ENCODE measurements at places on chromosomes 5 and 9. TPM values are rescaled to one million over a fixed set of nuclear protein-coding genes. Genes with fewer than 3 reads are reported as not detected.

The TSSK1B gene
- total RNA-seq, result 0.10 TPM

DNA sequence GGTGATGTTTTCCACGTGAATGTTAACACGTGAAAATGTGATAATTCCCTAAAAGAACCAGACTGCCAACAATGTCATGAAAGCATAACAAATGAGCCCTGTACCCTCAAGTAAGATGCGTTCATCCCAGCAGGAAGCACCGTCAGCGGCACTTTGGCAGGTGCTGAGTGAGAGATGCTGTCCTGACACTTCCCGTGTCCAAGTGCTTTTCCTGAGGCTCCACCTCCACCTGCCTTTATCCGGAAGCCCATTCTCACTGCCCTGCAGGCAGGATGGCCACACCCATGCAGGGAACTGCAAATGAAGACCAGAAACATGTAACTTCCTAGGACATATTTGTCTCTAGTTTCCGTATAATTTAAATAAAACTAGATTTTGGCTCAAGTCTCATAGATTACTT lies 238.0 kb upstream of the IRX2 start:
- DNase-seq, result no peak

GRCh38 chr9:121232251-121232650 lies 30.6 kb upstream of the RAB14 start:
- no peak for DNase-seq

The FYB1 gene
- 13.4 TPM for total RNA-seq

DNA sequence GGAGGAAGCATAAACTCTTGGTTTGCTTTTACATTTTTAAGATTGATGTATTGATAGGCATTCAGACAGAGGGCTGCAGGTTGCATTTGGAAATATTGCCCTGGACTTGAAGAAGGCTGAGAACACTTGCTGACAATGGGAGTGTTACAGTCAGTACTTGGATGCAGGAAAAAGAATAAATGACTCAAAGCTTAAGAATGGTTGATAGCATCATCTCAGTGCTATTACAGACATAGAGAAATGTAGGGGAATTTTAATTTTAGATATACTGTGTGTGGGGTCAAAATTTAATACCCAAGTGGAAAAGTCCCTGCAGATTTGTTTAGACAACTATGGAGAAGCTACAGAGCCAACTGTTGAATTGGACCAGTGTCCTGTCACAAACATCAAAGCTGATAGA lies 101.1 kb downstream of the ISL1 start:
- DNase-seq, result no peak

Data from left cardiac atrium (tissue), 4 donors.